ENCODE measurements at places on chromosomes 5 and 9. TPM values are rescaled to one million over a fixed set of nuclear protein-coding genes. Genes with fewer than 3 reads are reported as not detected.

LRRC26 gene
- total RNA-seq, result not detected

SAXO1 gene
- total RNA-seq, result not detected

DNA sequence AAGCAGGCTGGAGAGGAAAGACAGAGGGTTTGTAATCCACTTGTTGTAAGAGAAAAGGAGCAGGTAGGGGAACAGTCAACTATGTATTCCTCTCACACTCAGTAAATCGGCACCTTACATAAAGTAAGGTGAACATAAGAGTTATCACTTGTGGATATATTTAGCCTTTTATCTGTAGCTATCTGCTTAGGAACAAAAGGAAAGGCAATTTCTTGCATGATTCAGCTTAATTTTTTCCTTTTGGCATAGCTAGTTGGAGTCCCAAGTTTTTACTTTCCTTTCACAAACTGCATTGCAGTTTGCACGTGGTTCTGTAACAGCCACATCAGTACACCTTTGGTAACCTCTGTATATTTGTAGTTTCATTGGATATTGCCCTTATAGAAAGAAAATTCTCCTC, 250.9 kb upstream of the PIK3R1 start:
- H3K4me3 ChIP-seq, result no peak overlapping the region
- H3K4me1 ChIP-seq, result no peaks in the 10 kb centered on the region
- H3K27ac ChIP-seq, result no peak overlapping the region
- H3K27me3 ChIP-seq, result peaks cover 2% of the 10 kb centered on the region
- H3K36me3 ChIP-seq, result no peaks in the 10 kb centered on the region

DNA sequence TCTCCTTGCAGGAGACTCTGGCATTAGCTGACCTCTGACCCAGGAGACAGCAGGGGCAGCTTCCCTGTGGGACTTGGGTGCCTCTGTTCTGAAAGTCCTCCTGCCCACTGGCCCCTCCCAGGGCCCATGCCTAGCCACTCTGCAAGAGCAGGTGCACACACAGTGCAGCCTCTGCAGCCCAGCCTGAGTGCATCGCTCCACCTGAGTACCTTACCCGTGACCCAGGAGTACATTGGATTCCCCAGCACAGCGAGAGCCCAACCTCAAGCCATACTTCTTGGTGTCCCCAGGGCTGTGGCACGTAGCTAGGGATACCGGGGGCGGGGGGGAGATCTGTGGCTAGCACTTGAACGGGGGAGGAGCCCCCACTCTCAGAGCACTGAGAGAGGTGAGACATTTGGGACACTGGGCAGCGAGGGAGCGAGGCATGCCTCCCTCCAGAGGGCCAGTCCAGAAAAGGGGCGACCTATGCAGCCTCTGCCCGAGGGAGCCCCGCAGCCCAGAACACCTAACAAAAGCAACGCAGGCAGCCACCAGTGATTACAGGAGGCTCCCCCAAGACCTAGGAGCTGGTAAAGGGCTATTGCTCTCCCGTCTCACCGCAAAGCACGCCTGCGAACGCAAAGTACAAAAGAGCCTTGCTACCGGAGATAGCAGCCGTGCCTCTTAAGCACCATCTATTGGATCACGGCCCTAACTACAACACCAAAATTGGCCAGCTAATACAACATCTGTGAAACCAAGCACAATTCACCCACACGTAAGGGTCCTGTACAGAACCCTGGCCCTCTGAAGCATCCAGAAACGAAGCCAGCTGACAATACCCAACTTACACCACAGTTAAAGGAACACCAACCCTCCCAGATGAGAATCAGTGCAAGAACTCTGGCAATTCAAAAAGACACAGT, 826 bp upstream of the PRDM9 start:
- no peak overlapping the region for H3K4me3 ChIP-seq
- H3K36me3 ChIP-seq, result no peaks in the 10 kb centered on the region
- H3K27ac ChIP-seq, result no peak overlapping the region
- DNase-seq, result no peak
- no peaks in the 10 kb centered on the region for H3K27me3 ChIP-seq

GRCh38 chr9:68749579-68750159, 44.6 kb downstream of the PIP5K1B start:
- no peak for DNase-seq
- H3K27ac ChIP-seq, result no peak overlapping the region
- H3K4me3 ChIP-seq, result no peak overlapping the region
- H3K4me1 ChIP-seq, result no peaks in the 10 kb centered on the region
- no peaks in the 10 kb centered on the region for H3K36me3 ChIP-seq

Data from activated CD8-positive, alpha-beta T cell treated with anti-CD3 and anti-CD28 coated beads for 36 hours (primary cell).